ENCODE measurements at places on chromosomes 1 and 21.

GRCh38 chr1:227794817-227795192, 20.7 kb upstream of the PRSS38 start:
- DNase-seq: no peak

GRCh38 chr1:116571215-116571919, 541 bp upstream of the CD58 start:
- no peak for DNase-seq

DNA sequence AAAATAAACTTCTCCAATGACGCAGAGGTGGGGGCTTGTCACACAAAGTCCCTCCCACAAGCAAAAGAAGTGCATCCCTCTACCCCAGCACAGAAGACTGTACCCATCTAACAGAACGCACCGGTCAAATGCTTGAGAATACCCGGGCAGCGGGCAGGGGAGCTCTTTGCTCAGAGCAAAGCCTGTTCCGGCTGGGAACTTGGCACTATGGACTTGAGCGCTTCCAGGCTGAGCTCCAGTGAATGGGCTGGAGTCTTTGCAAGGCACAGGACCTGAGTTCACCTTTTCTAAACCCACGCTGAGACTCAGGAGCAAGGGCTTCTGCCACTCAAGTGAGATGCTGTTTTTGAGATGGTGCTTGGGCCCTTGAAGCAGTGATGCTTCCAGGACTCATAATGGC, 20.3 kb downstream of the RHBG start:
- DNase-seq: no peak

DNA sequence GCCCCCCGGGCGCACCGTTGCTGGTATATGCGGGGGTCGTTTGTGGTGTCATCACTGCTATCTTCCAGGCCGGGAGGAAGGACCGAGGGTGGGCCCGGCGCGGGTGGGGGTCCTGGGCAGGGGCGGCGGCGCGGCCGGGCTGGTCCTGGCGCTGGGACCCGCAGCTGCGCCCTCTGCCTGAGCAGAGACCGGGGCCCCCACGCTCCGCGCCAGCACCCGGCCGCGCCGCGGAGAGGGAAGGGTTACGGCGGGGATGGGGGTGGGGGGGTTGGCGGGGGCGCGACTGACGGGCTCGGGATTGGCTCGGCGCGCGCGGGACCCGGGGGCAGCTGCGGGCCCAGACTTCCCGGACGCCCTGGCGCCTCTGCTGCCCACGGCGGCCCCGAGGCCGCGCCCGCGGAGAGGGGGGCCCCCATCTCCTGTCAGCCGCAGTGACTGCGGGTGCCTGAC, 13.8 kb upstream of the SAMD11 start:
- no peak for DNase-seq

GRCh38 chr1:22868331-22868730, 104.3 kb downstream of the LACTBL1 start:
- no peak for DNase-seq
